ENCODE measurements at places on chromosomes 4 and X.

GRCh38 chrX:2841537-2841936, 12.8 kb downstream of the GYG2 start:
- DNase-seq: no peak

GRCh38 chr4:169657470-169658107, 37.2 kb downstream of the CLCN3 start:
- DNase-seq: no peak

DNA sequence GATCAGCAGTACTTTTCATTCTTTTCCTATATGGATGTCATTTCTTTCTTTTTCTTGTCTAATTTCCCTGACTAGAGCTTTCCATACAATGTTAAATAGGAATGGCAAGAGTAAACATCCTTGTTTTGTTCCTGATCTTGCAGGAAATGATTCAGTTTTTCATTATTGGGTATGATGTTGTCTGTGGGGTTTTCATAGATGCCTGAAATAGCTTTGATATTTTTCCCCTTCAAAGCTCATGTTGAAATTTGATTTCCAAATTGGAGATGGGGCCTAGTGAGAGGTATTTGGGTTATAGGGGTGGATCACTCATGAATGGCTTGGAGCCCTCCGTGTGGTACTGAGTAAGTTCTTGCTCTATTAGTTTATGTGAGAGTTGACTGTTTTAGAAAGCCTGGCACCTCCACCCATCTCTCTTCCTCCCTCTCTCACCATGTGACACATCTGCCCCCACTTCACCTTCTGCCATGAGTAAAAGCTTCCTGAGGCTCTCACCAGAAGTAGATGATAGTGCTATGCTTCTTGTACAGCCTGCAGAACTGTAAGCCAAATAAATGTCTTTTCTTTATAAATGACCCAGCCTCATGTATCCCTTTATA, 22.3 kb upstream of the VSIG1 start:
- DNase-seq: no peak

- no peak for DNase-seq
Measured at GRCh38 chr4:137293281-137293680, 239.0 kb downstream of the PCDH18 start.

GRCh38 chrX:20019672-20020365, 29.0 kb upstream of the BCLAF3 start:
- DNase-seq: no peak

GRCh38 chr4:57371671-57372070, 261.5 kb upstream of the IGFBP7 start:
- DNase-seq: no peak

DNA sequence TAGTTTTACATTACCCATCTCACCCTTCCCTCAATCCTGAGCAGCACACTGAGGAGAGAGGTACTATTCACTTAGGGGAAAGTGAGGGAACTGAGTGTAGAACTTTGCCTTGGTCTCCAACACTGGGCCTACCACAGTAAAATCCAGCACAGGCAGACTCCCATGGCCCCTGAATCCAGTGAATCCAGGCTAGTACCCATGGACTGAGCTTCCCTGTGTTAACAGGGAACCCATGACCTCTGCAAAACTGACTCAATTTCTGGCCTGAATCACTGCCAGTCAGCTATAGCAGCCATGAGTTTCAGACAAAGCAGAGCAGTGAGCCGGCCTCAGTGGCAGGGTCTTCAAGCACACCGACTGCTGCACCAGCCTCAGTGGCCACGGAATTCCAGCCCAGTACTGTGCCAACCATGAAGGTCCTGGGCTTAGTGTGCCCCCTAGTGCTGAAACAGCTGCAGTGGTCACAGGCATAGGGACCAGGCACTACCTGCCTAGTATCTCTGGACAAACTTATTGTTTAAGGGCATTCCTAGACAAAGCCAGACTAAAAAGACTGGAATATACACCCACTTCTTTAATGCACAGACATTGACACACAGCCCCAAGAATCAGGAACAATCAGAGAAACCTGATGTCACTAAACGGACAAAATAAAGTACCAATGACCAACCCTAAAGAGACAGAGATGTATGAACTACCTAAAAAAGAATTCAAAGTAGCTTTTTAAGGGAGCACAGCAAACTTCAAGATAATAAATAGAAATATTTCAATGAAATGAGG, 127.4 kb upstream of the RPL34 start:
- no peak for DNase-seq
